ENCODE measurements at places on chromosomes 5 and 9.
A peak's percentile ranks its signal among the peaks of the same experiment; 100 is the strongest.

DNA sequence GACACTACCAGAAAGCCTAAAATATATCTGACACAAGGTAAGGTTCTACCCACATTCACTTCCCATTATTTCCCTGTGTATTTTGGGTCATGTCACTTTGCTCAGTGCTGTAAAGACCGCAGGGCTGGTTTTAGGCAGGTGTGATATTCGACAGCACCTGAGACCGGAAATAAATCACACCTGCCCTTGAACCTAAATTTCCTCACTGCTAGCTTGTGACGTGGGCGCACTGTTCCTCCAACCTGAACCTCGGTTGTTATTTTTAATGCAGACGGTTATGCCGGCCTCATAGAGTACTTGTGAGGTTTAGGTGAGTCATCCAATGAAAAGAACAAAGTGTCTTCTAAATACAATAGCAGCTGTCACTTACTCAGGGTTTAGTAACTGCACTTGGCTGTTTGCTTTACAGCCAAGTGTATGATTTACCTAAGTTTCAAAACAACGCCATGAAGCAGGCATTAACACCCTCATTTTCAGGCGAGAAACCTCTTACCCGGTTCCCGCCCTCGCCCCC lies 20.7 kb upstream of the ZNF782 start:
- no peak for DNase-seq
- peak overlapping the region; percentile 78 for H3K27ac ChIP-seq
- H3K4me3 ChIP-seq: peak overlapping the region; percentile 96
- H3K36me3 ChIP-seq: no peaks in the 10 kb centered on the region

- DNase-seq: no peak
- no peak overlapping the region for H3K4me3 ChIP-seq
- no peaks in the 10 kb centered on the region for H3K27me3 ChIP-seq
- no peaks in the 10 kb centered on the region for H3K4me1 ChIP-seq
- H3K36me3 ChIP-seq: no peaks in the 10 kb centered on the region
- no peak overlapping the region for H3K27ac ChIP-seq
Observed at GRCh38 chr5:178642351-178642909, 15.6 kb upstream of the CLK4 start.

- H3K4me1 ChIP-seq: no peaks in the 10 kb centered on the region
- H3K4me3 ChIP-seq: no peak overlapping the region
- H3K27ac ChIP-seq: no peak overlapping the region
- no peaks in the 10 kb centered on the region for H3K27me3 ChIP-seq
Observed at GRCh38 chr9:114002271-114002985, 75.7 kb downstream of the AMBP start.

GRCh38 chr9:903886-904285 lies 62.4 kb downstream of the DMRT1 start:
- H3K4me1 ChIP-seq: peaks cover 10% of the 10 kb centered on the region
- no peak overlapping the region for H3K4me3 ChIP-seq
- no peaks in the 10 kb centered on the region for H3K36me3 ChIP-seq
- peaks cover 67% of the 10 kb centered on the region for H3K27me3 ChIP-seq

GRCh38 chr5:107542428-107542827 lies 128.3 kb downstream of the EFNA5 start:
- peaks cover 9% of the 10 kb centered on the region for H3K36me3 ChIP-seq
- peak overlapping the region; percentile 66 for H3K4me3 ChIP-seq
- peaks cover 63% of the 10 kb centered on the region for H3K4me1 ChIP-seq
- DNase-seq: no peak
- H3K27ac ChIP-seq: peak overlapping the region; percentile 50

- peaks cover 3% of the 10 kb centered on the region for H3K36me3 ChIP-seq
- peaks cover 13% of the 10 kb centered on the region for H3K4me1 ChIP-seq
- no peak overlapping the region for H3K27ac ChIP-seq
- no peaks in the 10 kb centered on the region for H3K27me3 ChIP-seq
- no peak overlapping the region for H3K4me3 ChIP-seq
- no peak for DNase-seq
Observed at GRCh38 chr5:67425514-67425913, 228.9 kb upstream of the CD180 start.

Data from type B pancreatic cell (in vitro differentiated cells).